ENCODE measurements at places on chromosomes 7 and 10.

- DNase-seq, result no peak
Observed at GRCh38 chr10:114012650-114013049, 31.0 kb upstream of the ADRB1 start.

- no peak for DNase-seq
Observed at GRCh38 chr10:114370199-114370598, 34.1 kb downstream of the AFAP1L2 start.

GRCh38 chr10:114021717-114022680 is 21.7 kb upstream of the ADRB1 start:
- no peak for DNase-seq

DNA sequence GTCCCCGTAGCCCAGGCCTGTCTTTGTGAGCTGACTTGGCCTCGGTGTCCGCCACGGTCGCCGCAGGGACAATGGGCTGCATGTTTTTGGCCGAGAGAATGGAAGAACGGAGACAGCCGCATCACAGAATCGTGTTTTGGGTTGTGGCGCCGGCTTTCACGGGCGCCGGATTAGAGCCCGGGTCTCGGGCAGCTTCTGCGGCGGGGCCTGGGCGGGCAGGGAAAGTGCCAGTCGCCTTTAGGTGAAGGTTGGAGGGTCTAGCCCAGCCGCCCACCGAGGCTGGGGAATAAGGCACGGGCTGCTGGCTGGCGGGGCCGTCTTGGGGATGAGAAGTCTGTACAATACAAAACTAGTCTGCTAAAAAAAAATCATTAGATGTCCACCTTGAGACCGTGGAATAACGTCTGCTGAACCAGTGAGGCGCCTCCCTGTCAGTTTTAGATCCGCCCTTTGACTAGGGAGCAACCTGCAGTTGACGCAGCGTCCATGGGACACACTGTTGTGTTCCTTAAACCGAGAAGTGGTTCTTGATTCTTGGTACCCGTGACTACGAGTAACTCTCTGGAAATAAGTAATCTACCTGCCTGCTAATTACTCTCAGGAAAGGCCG is 577 bp downstream of the DNAJB9 start:
- DNase-seq, result peak; percentile 16

DNA sequence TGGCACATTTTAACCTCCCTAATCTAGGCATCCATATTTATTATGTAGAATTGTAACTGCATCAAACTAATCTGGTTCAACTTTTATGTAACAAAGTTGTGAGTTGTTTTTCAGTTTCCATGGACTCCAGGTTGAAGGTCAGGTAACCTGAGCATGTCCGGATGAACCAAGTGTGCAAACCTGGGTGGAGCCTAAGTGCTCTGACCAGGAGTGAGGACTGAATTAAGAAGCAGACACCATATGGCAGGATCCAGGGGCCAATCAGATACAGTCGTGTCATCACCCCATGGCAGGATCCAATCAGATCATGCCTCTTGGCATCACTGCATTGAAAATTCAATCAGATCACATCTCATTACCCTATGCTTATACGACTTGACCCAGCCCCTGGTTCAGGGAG is 41.2 kb upstream of the PHYHIPL start:
- no peak for DNase-seq

DNA sequence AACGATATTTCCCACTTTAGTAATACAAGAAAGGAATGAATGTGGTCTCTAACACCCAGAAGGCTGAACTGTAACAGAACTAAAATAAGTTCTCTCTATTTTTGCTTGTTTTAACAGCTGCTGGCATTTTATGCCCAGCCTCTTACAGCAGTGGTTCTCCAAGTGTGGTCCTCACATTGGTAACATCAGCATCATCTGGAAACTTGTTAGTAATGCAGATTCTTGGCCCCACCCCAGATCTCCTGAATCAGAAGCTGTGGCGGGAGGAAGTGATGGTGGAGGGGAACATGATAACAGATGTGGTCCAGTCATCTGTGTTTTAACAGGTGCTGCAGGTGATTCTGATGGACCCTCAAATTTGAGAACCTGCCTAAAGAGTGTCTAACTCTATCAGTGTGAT is 170.1 kb downstream of the TMEM26 start:
- no peak for DNase-seq

DNA sequence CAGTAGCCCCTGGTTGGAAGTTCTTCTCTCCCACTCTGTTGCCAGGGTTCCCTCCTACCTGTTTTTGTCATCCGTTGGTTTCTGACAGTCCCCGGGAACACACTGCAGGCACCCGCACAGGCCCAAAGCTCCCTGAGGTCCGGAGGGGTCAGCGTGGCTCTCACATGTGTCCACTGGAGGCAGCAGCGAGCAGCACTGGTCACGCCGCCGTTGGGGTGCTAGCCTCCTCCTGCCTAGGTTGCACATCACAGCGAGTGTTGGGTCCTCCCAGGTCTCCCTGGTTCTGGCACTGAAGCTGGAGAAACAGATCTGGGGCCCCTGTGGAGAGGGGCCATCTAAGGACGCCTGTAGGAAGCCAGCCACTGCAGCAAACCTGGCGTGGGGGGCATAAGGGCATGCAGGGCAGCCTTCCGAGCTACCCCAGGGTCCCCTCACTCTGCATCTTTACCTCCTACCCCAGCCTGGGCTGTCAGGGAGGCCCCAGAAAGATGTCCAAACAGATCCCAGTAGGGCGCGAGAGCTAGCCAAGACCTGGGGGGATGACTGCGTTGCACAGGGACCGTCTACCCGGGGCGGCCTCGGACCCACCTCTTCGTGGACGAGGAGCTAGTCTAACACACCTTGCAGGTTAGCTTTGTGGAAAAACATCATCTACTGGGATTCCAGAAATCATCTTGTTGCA is 28.9 kb downstream of the LRRC27 start:
- DNase-seq, result peak; percentile 26

GRCh38 chr10:35768011-35768410 is 125.9 kb upstream of the FZD8 start:
- no peak for DNase-seq

- no peak for DNase-seq
Observed at GRCh38 chr10:44201656-44202055, 183.2 kb downstream of the CXCL12 start.

DNA sequence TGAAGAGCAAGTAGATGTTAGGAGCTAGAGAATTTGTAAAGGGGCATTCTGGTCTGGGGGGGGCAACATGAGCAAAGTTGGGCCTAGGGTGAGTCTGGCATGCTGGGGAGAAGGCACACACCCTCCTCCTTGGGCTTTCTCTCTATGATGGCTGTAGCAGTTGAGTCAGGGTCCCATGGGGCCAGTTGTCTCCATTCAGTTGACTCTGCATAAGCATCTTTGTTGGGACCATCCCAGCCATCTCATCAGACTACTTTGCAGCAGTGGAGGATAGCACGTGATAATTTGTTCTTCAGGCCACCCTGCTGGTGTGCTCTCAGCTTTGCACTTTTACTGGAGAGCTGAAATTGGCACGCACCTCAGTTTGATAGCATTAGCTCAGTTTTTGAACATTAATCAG is 55.2 kb downstream of the LRMDA start:
- DNase-seq, result no peak

- no peak for DNase-seq
Observed at GRCh38 chr10:124160176-124160575, 66.8 kb upstream of the CHST15 start.

DNA sequence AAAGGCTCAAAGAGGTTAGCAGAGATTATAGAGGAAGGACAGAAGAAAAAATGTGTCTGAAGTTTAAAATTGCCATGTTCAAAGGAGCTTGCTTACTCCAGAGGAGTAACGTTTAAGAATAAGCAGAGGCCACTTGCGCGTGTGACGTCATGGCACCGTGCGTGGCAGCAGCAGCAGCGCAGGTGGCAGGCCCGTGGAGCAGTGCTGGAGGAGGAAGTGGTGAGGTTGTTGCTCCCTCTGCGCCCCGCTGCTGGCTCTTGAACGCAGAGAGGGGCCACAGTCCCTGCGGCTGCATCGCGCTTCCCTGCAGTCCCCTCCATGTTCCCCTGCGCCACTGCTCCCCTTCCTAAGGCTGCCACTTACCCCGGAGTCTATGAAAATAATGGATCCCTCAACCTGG is 37.5 kb downstream of the GDI2 start:
- DNase-seq, result peak; percentile 40

DNA sequence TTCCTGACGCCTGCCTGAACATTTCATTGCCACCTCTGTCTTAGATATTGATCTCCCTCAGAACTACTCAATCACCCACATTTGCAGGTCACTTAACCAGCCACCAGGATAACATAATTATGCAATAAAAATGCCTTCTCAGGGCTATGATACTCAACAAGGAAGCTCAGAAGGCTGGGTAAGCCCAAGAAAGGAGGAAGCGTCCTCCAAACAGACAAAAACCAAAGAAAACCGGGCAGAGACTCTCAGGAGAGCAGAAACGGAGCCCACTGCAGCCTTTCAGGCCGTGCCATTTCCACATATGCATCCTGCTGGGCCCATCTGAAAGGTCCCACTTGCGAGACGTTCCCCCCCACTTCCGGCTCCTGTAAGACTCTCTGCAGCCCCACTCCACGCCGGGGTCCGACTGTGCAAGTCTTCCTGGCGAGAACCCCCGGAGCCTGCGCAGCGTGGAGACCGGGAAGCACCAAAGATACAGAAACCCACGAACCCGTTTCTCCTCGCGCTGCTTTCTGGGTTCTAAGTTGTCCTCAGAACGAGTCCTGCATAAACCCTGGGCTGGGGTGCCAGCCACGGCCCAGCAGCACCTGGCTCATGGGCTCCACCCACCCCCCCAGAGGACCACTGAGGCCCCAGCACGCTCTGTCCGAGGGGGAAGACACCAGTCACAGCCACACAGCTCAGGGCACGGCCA is 83.7 kb downstream of the DIP2C start:
- DNase-seq, result no peak

DNA sequence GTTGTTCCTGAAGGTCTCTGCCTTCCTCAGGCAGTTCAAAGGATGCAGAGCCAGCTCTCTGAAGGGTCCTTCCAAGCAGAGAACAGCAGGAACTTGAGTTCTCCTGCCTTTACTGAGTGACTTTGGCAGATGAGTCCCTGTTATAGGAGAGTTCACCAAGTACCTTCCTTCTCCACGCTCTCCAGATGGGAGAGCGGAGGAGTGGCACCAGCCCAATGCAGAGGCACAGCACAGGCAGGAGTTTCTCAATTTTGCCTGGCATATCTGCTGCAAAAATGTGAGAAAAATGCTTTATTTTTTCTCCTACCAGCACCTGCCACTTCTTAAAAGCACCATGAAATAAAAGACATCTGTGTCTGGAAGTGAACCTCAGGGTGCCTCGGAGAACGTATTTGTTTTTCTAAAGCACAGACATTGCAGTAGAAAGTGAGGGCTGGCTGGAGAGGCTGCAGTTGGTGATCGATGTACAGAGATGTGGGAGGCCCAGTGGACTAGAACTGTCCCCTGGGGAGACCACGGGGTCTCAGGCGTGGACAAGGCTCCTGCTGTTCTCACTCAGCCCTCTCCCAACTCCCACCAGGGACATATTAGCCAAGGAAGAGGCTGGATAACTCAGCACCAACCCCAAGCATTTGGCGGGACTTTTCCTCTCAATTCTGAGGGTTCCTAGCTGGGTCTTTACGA is 174.5 kb downstream of the WDR37 start:
- no peak for DNase-seq

DNA sequence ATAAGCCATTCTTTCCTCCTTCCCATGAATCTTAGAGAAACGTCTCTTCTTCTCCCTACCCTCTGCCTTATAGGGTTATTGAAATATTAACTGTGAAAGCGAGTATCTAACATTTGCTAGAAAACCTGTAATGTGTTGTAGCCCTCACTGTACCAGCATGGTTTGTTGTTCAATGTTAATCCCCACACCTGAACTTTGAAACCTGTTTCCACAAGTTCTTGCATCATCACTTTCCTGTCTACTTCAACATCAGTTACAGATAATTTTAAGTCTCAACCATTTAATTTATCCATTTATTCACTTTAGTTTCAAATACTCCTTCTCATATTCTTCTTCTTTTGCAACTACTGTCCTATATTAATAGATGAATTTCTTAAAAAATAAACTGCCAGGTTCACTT is 148.2 kb downstream of the ETV1 start:
- no peak for DNase-seq

GRCh38 chr7:30796105-30796869 is 25.1 kb downstream of the MINDY4 start:
- no peak for DNase-seq

- no peak for DNase-seq
Observed at GRCh38 chr10:87966459-87966858, 103.0 kb downstream of the PTEN start.

DNA sequence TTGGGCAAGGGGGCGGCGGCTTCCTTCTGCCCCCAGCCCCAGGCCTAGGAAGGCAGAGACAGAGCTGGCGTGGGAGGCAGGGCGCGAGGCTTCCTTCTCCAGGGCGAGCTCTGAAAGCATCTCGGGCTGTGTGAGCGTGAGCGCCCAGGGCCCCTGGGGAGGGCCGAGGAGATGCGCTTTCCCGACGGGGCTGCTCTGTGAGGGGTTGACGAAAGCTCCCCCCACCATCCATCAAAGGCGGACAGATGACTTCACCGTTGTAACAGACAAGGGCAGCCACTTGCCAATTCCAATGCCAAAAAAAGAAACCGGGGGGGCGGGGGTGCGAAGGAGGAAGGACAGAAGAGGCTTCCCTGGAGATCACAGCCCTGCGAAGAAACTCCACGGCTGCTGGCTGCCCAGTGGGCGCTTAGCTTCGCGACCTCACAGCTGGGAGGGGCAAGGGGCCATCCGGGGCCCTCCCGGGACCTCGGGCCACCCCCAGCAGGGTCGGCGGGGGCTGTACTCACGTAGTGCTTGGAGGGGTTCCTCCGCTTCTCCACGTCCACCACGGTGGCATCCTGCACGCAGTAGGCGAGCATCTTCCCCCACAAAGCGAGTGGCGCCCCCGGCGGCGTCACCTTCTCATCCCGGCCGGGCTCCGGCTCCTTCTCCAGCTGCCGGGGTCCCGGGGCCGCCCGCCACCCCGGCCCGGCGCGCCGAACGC is 537 bp downstream of the SH3PXD2A start:
- DNase-seq, result no peak

GRCh38 chr7:82617156-82617555 is 173.6 kb upstream of the CACNA2D1 start:
- no peak for DNase-seq

GRCh38 chr7:155530601-155531000 is 15.8 kb downstream of the CNPY1 start:
- DNase-seq, result no peak

DNA sequence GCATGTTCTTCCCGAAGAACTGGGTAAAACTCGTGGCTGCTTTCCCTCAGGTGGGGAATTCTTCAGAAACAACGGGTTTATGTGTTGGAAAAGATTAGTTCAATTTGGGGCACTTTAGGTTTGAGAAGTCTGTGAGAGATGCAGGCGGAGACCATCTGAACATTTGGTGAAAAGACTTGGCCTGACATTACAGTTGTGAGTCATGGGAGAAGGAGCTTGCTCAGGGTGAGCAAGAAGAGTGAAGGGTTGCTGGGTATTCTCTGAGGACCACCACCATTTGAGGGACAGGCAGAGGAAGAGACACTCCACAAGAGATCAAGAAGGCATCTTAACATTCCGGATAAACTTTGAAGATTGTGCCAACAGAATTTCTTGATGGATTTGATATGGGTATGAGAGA is 88.6 kb downstream of the PODXL start:
- no peak for DNase-seq

DNA sequence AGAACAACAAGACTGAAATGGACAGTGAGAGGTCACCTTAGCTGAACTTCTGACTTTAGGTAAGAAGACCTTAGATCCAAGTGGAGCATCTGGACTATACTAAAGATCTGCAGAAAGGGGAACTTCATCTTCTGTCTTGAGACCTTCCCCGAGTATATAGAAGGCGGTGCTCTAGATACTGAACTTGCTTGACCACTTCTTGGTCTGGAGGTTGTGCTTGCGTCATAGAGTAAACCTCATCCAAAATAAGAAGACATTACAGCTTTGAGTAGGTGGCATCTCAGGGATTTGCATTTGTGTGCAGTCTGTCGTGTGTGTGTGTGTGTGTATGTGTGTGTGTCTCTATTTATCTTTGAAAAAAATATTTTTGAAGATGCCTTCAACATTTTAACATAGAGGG is 157.5 kb downstream of the CHN2 start:
- DNase-seq, result no peak

All from stimulated activated CD8-positive, alpha-beta memory T cell treated with anti-CD3 and anti-CD28 coated beads, Interleukin-7, amount 100 ng/mL, for 24 hours (primary cell).